Activated naive CD8-positive, alpha-beta T cell treated with anti-CD3 and anti-CD28 coated beads, Interleukin-2, amount 50 U/mL, for 24 hours (primary cell): ENCODE measurements at places on chromosomes 3 and 15.

DNA sequence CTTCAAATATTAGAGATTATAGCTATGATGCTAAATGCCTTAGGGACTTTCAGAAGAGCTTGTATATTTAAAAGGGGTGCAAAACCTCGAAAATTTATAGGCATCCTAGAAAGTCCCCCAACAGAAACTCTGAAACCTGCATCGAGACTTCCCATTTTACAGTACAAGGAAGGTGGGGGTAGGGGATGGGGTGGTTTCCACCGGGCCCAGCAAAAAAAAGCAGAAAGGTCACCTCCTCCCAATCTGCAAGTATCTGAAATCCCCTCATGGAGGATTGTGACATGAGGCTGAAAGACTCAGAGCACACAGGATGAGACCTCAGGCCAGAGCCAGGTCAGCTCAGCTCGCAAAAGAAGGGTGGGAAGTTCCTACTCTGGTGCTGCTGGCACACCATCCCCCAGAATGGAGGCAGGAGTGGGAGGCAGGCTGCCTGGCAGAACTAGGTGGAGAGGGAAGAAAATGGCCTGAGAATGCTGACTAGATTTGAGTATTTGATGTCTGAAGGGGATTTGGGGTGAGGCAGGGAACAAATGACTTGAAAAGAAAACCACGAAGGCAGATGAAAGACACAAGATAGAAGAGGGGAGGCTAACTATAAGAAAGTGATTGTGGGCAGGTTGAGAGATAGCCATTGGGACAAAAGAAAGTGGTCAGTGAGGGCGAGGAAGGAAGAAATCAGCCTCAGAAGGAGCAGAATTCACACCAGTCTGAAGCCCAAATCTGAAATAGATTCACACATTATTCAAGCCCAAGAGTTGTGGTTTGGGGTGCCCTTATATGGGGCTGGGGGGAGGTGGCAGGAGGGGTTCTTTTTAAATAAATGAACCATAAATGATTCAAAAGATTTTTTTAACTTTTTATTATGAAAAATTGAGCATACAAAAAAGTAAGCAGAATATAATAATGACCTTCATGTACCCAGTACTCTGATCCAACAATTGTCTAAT is 22.5 kb upstream of the TSC22D2 start:
- DNase-seq: peak; percentile 42

- no peak for DNase-seq
Observed at GRCh38 chr3:12557473-12558100, 700 bp downstream of the MKRN2 start.

GRCh38 chr15:75661756-75662140 is 14.0 kb downstream of the SNX33 start:
- DNase-seq: no peak

GRCh38 chr15:81196576-81197254 is at the start of gene IL16:
Gene IL16 (plus strand): TSS chr15:81196879. CDS start chr15:81225400, 28,521 bp downstream.
- DNase-seq: no peak

GRCh38 chr3:100606894-100607512 is 2.4 kb upstream of the ADGRG7 start:
- no peak for DNase-seq

GRCh38 chr3:196537319-196537984 is 22.3 kb upstream of the SMCO1 start:
- DNase-seq: peak; percentile 67

DNA sequence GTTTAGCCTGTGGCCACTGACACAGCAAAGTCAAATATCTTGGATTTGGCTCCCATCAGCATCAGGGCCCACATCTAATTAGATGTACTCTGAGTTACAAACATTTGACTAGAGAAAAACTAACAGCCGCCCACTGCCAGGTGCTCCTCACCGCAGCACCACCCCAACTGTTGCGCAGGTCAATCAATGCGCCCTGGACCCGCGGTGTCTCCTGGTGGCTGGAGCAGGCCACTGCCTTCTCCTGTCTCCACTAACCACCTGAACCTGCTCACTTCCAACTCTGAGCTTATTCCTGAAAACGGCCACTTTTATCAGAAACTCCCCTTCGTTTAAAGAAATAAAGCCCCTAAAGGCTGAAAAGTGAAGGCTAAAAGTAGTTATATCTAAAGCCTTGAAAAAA is 4.3 kb downstream of the RIOX2 start:
- DNase-seq: no peak
